ENCODE measurements at places on chromosomes 2 and 18.

- no peak for DNase-seq
These were observed 43.1 kb downstream of the INPP4A start for GRCh38 chr2:98487806-98488189.

DNA sequence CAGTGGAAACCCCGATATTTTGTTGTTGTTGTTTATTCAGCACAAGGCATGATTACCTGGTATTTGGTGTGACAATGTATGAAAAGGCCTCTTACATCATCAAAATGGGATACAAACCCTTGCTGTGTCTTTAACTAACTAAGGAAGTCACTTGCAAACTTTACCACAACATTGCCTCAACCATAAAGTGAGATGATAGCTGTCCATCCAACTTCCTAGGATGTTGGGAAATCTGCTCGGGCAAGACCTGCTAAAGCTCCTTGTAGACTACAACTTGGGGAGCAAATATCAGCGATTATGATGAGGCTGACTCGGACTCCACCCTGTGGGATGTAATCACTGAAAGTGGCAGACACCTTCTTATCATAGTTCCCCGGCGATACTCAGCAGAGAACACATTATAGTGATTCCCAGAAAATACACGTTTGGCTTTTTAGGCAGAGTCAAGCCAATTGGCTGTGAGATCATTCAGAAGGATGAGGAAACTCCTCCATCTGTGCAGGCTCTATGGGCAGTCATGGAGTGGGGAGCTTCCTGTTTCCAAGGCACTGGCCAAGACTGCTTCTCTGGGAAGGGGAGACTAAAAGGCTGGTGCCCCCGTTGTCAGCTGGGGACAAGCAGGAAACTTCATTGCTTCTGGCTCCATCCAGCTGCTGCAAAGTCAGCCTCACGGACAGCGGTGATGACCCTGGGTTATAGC lies 289.0 kb downstream of the RNF144A start:
- no peak for DNase-seq

DNA sequence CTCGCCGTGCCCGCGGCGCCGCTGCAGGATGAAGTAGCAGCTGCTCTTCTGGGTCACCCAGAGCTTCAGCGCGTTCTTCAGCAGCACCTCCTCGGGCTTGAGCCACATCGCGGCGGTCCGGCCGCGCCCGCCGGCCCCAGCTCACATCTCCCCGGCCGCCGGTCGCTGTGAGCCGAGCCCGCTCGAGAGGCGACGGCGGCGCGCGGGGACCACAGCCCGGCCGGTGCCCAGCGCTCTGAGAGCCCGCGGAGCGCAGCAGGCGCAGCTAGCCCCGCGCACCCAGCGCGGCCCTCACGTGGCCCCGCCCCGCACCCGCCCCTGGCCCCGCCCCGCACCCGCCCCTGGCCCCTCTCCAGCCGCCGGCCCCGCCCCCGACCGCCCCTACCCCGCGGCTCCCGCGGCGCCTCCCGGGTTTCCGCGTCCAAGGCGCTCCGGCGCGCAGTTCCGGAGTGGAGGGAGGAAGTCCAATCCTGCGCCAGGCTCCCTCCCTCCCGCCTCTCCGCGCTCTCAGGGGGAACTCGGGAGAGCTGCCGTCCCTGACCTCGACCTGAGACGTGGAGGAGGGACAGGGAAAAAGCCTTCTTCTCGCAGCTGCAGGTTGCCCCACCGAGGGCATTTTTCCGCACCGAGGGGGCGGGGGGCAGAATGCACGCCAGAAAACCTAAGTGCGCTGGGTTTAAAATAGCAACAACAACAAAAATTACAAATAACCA lies at the start of gene TBC1D8:
Gene TBC1D8 (minus strand): TSS at position 237 of the 713 bp plus-strand sequence. CDS start 129 bp downstream, at position 108.
- peak; percentile 83 for DNase-seq

DNA sequence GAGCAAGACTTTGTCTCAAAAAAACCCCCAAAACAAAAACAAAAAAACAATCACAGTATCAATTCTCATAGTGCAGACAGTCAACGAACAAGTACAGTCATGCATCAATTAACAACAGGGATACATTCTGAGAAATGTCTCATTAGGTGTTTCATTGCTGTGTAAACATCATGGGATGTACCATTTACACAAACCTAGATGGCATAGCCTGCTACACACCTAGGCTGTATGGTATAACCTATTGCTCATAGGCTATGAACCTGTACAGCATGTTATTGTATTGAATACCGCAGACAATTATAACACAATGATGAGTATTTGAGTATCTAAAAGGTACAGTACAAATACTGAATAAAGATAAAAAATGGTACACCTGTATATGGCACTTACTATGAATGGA lies 67.8 kb upstream of the LMAN1 start:
- DNase-seq = no peak

GRCh38 chr2:29317077-29317517 lies 201.9 kb downstream of the CLIP4 start:
- peak; percentile 77 for DNase-seq

All from fibroblast of skin of abdomen (primary cell).